ENCODE measurements at places on chromosomes 7 and 10. TPM values are rescaled to one million over a fixed set of nuclear protein-coding genes. Genes with fewer than 3 reads are reported as not detected.

Gene MICALL2
- 0.72 TPM for total RNA-seq

Gene SPDYE6
- not detected for total RNA-seq

GRCh38 chr10:81116990-81117389 lies 579.3 kb downstream of the SH2D4B start:
- DNase-seq = no peak
- H3K27ac ChIP-seq = no peak overlapping the region
- no peaks in the 10 kb centered on the region for H3K27me3 ChIP-seq

- no peaks in the 10 kb centered on the region for H3K4me1 ChIP-seq
- H3K4me3 ChIP-seq = no peak overlapping the region
- no peak for DNase-seq
- no peaks in the 10 kb centered on the region for H3K27me3 ChIP-seq
- H3K36me3 ChIP-seq = peaks cover 28% of the 10 kb centered on the region
Observed at GRCh38 chr7:2941216-2941859, 97.2 kb upstream of the GNA12 start.

- H3K27ac ChIP-seq = no peak overlapping the region
- no peaks in the 10 kb centered on the region for H3K4me1 ChIP-seq
- H3K36me3 ChIP-seq = no peaks in the 10 kb centered on the region
- no peak overlapping the region for H3K4me3 ChIP-seq
- H3K27me3 ChIP-seq = no peaks in the 10 kb centered on the region
Observed at GRCh38 chr10:93465806-93466675, 16.1 kb downstream of the MYOF start.

DNA sequence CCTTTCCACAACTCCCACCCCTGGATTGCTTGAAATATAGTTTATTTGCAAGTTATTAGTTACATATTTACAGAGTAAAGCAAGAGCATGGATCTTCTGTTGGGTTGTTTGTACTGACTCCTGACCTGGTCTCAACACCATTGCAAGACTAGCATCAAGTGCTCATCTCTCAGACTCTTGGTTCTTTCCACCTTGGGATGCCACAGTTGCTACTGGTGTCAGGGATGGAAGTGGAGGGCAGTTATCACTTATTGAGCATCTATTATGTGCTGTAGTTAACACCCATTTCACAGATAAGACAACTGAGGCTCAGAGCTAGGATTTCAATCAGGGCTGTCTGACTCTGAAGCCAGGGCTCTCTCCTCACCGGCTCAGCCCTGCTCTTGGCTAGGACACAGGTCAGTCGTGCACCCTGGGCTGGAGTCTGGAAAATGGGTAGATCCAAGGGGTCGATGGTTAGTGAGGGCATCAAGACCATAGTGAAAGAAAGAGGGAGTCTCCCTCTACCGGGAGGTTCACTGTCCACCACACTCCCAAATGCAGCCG lies 614 bp upstream of the ADAMTS14 start:
- no peak overlapping the region for H3K27ac ChIP-seq
- no peaks in the 10 kb centered on the region for H3K4me1 ChIP-seq
- H3K36me3 ChIP-seq = no peaks in the 10 kb centered on the region
- no peak overlapping the region for H3K4me3 ChIP-seq
- H3K27me3 ChIP-seq = peaks cover 4% of the 10 kb centered on the region

GRCh38 chr7:5094641-5095040 lies 49.0 kb downstream of the RBAK start:
- DNase-seq = no peak
- H3K27me3 ChIP-seq = no peaks in the 10 kb centered on the region
- no peaks in the 10 kb centered on the region for H3K4me1 ChIP-seq
- H3K36me3 ChIP-seq = no peaks in the 10 kb centered on the region
- H3K27ac ChIP-seq = no peak overlapping the region

DNA sequence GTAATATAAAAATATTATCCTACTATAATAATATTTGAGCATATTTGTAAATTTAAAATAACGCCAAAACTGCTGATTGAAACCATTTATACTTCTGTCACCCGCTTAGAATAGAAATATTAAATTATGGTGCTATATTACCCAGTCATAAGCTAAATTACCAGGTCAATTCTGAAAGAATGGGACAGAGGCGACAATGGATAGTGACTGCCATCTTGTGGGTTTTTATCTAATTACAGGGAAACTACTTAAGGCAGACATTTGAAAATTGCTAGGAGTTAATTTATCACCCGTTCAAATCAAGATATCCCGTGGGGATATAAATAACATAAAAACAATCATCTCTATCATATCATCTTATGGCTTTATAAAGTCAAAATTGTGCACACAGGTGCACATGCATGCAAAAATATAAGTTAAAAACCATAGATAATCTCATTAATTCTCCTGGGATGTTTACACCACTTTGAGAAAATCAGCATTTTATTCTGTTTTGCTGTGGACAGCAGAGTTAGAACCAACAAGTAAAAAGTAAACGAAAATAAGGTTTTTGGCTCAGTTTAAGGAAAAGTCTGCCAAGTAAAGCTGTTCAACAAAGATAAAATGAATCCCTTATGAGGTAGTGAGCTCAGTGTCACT lies 41.3 kb upstream of the HPSE2 start:
- H3K27ac ChIP-seq = no peak overlapping the region
- H3K4me3 ChIP-seq = no peak overlapping the region
- H3K4me1 ChIP-seq = no peaks in the 10 kb centered on the region
- no peaks in the 10 kb centered on the region for H3K27me3 ChIP-seq
- no peaks in the 10 kb centered on the region for H3K36me3 ChIP-seq

GRCh38 chr7:28984631-28985030 lies 26.5 kb upstream of the TRIL start:
- no peaks in the 10 kb centered on the region for H3K36me3 ChIP-seq
- no peak overlapping the region for H3K4me3 ChIP-seq
- no peak for DNase-seq

GRCh38 chr7:86956567-86956966 lies 102.9 kb downstream of the ELAPOR2 start:
- no peak for DNase-seq
- no peak overlapping the region for H3K27ac ChIP-seq
- H3K4me1 ChIP-seq = peaks cover 4% of the 10 kb centered on the region
- no peak overlapping the region for H3K4me3 ChIP-seq

Gene WDR91
- 27.4 TPM for total RNA-seq

Gene GDF10
- not detected for total RNA-seq

Gene SLC37A3
- total RNA-seq = 13.6 TPM

Gene YWHAG
- 157 TPM for total RNA-seq

DNA sequence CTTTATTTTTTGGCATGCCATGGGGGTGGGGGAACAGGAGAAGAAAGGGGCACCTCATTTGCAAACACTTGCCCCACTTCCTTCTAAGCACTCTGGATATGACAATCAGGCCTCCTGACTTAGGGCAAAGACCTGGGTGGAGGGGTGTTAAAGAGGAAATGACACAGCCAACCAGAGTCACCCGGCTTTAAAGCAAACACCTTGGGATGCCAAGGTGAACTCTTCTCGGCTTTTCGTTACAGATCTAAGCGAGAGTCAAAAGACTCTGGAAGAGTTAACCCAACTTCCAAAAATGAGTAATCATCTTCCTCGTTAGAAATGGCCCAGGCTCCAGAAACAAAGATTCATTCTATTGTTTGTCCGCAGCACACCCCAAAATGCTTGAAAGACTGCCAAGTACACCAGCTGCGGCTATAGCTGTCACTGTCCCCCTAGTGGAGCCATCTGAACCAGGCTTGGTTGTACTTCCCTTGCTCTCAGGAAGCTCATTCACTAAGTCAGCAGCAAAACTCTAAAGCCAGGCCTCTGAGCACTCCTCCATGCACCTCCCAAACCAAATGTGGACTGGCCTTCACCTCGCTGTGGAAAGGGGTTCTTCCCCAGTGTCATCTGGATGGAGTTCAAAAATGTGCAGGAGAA lies 24.8 kb downstream of the FAM53B start:
- peak overlapping the region; percentile 71 for H3K27ac ChIP-seq
- DNase-seq = peak; percentile 87
- H3K27me3 ChIP-seq = no peaks in the 10 kb centered on the region
- H3K4me3 ChIP-seq = peak overlapping the region; percentile 57
- H3K36me3 ChIP-seq = no peaks in the 10 kb centered on the region
- H3K4me1 ChIP-seq = peaks cover 69% of the 10 kb centered on the region

Gene SPAM1
- total RNA-seq = not detected

Gene NODAL
- total RNA-seq = 0.11 TPM

Gene RBM20
- 0.26 TPM for total RNA-seq

DNA sequence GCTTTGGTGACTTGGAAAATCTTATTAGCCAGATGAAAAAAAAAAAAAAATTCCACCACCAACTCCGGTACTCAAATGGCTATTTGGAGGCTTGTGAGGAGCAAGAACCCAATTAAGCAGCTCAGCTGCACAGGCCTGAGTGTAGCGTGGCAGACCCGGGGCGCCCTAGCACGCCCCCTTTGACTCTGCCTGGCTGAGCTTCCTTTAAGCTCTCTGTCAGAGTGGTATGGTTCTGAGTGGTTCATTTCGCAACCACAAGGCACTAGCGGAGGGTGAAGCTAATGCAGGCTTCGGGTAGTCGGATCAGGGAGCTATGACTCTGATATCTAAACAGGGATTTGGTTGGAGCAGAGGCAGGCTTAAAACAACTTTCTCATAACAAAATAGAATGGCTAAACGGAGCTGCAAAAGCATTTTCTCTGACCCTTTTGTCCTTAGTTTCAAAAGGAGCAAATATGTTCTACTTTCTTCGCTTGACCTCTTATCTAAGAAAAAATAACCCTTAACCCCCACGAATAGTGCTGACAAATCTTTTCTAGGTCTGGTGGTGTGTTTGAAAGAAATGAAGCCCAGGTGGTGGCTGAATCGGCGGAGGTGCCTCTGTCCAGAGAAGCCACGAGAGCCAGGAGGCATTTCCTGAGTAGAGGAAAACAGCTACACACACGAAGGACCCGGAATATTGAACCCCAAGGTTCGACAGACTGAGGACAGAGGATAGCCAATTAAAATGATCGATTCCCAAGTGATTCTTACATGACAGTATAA lies 285.4 kb upstream of the GLI3 start:
- no peak overlapping the region for H3K4me3 ChIP-seq
- no peaks in the 10 kb centered on the region for H3K4me1 ChIP-seq
- no peaks in the 10 kb centered on the region for H3K27me3 ChIP-seq
- no peak for DNase-seq
- H3K27ac ChIP-seq = no peak overlapping the region
- H3K36me3 ChIP-seq = no peaks in the 10 kb centered on the region

Gene HOXA2
- total RNA-seq = not detected

DNA sequence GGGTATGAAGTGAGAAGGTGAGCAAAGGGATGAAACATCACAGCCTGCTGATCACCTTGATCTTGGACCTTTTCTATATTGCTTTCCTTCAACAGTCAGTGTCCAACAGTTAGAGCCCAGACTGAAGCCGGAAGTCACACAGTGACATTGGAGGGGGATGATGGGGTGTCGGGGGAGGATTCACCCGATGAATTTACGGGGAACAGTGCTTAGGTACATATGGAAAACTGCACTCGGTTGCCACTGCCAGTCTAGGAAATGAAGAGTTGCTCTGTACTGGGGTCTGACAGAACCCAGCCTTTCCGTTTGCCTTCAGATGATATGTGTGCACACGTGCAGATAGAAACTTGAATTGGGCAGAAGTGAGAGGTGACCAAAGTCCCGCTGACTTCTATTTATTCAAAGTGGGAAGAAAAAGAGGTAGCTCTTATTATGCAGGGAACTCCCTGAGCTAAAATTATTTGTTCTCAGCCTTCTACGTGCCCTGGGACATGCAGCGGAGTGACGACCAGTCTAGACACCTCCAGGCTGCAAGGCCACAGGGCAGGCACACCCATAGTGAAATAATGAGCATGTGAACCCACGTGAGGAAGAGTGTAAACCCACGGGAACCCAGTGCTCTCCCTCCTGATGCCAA lies 107.2 kb upstream of the INHBA start:
- H3K4me3 ChIP-seq = no peak overlapping the region
- DNase-seq = peak; percentile 84
- H3K4me1 ChIP-seq = peaks cover 25% of the 10 kb centered on the region
- H3K36me3 ChIP-seq = no peaks in the 10 kb centered on the region
- peak overlapping the region; percentile 49 for H3K27ac ChIP-seq
- H3K27me3 ChIP-seq = no peaks in the 10 kb centered on the region

- no peak overlapping the region for H3K27ac ChIP-seq
- peaks cover 3% of the 10 kb centered on the region for H3K27me3 ChIP-seq
- H3K4me3 ChIP-seq = no peak overlapping the region
- H3K36me3 ChIP-seq = no peaks in the 10 kb centered on the region
Observed at GRCh38 chr7:4883033-4883371, 514 bp downstream of the RADIL start.

DNA sequence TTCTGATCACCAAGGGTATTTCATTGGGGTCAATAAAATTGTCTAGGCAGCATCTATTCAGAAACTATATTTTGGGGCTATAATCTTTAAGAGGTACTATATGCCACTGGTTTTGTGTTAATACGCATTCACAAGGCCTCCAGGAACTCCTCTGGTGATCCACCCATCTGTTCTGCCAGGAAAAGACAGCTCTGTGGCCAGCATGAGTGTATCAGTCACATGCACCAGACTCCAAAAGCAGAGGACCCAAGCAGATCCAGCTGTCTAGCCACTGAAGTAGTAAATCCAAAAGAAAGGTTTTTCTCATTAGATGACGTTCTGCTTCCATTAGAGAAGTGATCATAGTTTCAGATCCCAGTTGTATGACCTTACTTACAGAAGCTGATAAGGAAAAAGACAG lies 199.6 kb upstream of the CELF2 start:
- no peak for DNase-seq
- H3K27me3 ChIP-seq = no peaks in the 10 kb centered on the region
- no peak overlapping the region for H3K27ac ChIP-seq
- no peaks in the 10 kb centered on the region for H3K36me3 ChIP-seq
- H3K4me1 ChIP-seq = no peaks in the 10 kb centered on the region

Gene HKDC1
- total RNA-seq = 0.13 TPM

Gene IFIT1B
- total RNA-seq = not detected

DNA sequence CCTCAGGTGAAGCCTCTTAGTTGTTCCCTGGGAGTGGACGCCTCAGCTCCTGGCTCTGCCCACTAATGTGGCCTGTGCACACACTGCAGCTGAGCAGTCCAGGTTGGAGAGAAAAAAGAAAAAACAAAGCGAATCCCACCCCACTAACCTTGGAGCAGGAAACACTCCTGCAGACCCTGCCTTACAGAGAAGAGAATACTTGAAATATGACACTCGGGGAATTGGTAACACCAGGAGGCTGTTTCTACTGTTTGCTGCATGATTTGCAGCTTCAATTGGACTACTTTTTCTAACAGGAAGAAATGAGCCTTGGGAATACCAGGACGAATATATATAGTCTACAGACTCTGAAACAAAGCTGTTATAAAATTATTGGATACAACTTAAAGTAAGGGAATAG lies 22.2 kb downstream of the CDHR3 start:
- no peak overlapping the region for H3K27ac ChIP-seq
- H3K36me3 ChIP-seq = no peaks in the 10 kb centered on the region
- H3K4me1 ChIP-seq = no peaks in the 10 kb centered on the region
- H3K27me3 ChIP-seq = 0 out of 2 replicates have a peak, but pooled peaks cover 2% of the 10 kb centered on the region
- no peak overlapping the region for H3K4me3 ChIP-seq

Gene ACADSB
- total RNA-seq = 24.0 TPM

GRCh38 chr10:82564353-82565196 lies 689.6 kb downstream of the NRG3 start:
- H3K4me1 ChIP-seq = no peaks in the 10 kb centered on the region
- no peak overlapping the region for H3K27ac ChIP-seq
- no peak for DNase-seq
- H3K36me3 ChIP-seq = no peaks in the 10 kb centered on the region
- H3K4me3 ChIP-seq = no peak overlapping the region
- no peaks in the 10 kb centered on the region for H3K27me3 ChIP-seq

- DNase-seq = no peak
- no peaks in the 10 kb centered on the region for H3K36me3 ChIP-seq
Observed at GRCh38 chr10:43230909-43231522, 35.8 kb downstream of the RASGEF1A start.

GRCh38 chr10:89214566-89215165 lies 7.5 kb upstream of the CH25H start:
- H3K27ac ChIP-seq = no peak overlapping the region
- no peaks in the 10 kb centered on the region for H3K27me3 ChIP-seq
- DNase-seq = no peak
- peaks cover 8% of the 10 kb centered on the region for H3K4me1 ChIP-seq
